NCI-H524 (cell line): ENCODE measurements at places on chromosomes 5 and 9.
A peak's percentile ranks its signal among the peaks of the same experiment; 100 is the strongest.

- no peak for DNase-seq
Observed at GRCh38 chr9:7907551-7908337, 108.2 kb upstream of the DMAC1 start.

GRCh38 chr9:84652496-84653120 is 16.9 kb upstream of the NTRK2 start:
- DNase-seq: no peak

DNA sequence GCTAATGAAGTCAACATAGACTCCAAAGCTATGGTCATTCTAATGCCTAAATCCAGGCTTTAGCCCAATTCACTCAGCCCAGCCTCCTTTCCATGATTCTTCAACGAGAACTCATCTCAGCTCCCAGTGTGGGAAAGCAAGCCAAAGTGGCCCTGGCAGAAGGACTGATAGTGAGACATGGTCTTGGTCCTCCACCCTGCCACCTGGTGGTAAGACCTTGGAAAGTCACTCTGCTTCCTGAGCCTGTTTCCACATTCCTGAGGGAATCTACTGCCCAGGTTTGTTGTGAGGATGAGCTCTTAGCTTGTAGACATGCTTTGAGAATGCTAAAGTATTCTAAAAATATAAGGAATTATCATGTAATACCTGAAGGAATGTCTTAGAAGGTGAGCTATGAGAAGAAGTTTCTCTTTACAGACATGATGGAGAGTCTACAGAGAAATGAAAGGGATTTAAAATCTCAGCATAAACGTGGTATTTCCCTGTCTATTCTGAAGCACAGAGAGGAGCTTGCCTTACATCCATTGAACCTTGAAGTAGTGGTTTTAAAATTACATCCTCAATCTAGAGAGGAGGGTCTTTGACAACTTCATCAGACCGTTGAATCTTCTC is 173.5 kb downstream of the TRIM32 start:
- peak; percentile 38 for DNase-seq

DNA sequence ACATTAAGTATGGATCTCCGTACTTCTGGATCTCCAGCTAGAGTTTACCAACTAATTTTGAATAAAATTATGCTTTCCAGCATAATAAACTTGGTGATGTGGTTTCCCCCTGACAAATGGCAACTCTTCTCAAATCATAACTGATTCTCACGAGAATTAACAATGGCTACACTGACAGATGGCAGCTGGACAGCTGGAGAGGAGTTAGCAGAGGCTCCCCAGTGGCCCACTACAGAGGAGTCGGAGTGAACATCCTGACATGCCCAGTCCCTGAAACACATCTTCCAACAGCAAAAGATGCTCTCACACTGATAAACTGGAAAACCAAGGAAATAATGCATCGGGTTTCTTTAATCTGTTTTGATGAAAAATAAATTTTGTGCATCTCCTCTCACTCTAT is 239.6 kb downstream of the MAN2A1 start:
- DNase-seq: peak; percentile 53

- DNase-seq: peak; percentile 83
Observed at GRCh38 chr9:130448035-130448624, 3.4 kb downstream of the ASS1 start.

DNA sequence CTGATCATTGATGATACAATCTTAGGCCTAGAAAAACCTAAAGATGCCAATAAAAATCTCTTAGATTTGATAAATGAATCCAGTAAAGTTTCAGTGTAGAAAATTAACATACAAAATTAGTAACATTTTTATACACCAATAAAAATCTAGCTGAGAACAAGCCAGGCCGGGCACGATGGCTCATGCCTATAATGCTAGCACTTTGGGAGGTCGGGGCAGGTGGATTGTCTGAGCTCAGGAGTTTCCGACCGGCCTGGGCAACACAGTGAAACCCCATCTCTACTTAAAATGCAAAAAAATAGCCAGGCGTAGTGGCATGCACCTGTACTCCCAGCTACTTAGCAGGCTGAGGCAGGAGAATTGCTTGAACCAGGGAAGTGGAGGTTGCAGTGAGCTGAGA is 84.4 kb downstream of the SLCO6A1 start:
- DNase-seq: no peak

DNA sequence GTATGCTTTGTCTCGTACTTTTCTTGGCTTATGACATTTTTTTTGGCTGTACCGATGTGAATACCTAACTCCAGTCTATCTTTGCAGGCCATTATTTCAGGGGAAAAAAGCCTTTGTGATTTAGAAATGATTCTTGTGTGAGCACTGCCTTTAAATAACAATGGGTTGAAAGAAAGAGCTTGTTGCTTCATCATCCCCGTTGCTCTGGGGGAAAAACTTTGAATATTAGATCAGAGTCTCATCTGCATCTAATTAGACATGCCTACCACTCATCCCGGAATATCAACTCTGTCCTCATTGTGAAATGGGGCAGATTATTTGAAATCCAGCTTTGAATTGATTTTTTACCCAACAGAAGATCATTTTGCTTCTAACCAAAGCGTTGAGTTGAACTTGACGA is 13.5 kb downstream of the CXCL14 start:
- no peak for DNase-seq

DNA sequence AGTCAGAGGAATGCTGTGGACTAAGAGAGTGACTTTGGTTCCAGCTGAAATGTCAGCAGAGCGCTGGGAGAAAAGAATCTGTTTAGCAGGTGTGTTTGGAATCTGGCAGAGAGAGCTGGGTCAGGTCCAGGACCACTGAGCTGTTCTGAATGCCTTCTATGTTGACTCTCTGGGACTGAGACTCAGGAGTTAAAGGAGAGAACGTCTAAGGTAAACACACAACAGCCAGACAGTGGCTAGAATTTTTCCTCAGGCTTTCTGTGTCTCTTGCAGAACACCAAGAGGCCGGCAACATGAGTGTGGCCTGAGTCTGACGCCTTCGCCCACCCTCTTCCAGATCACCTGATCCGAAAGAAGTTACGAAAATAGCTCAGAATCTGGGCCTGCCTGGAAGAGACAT is 107.2 kb upstream of the ZNF462 start:
- no peak for DNase-seq

GRCh38 chr9:129313331-129313955 is 135.4 kb upstream of the IER5L start:
- DNase-seq: no peak

DNA sequence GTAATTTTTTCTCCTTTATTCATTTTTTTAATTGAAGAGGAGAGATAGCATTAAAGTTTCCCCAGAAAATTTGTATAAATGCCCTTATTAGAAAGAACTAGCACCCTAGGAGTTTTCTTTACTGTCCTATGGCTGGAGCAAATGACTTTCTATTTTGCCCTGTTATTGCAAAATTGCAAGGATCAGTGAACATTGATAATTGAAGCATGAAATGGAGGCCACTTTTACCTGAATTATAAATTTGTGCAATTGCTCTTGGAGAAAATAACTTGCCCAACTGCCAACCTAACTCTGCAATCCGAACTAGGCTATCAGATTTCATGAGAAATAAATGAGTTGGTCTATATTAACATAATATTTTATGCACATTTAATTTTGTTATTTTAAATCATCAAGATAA is 111.9 kb downstream of the MTRR start:
- no peak for DNase-seq

- peak; percentile 75 for DNase-seq
Observed at GRCh38 chr9:128127568-128127989, at the start of gene PTGES2. Gene PTGES2 (minus strand): TSS chr9:128127729. CDS start chr9:128127717, 12 bp downstream.

- DNase-seq: no peak
Observed at GRCh38 chr9:69621730-69622460, 50.3 kb downstream of the APBA1 start.

- DNase-seq: peak; percentile 70
Observed at GRCh38 chr9:124133727-124134126, 122.2 kb downstream of the LHX2 start.

DNA sequence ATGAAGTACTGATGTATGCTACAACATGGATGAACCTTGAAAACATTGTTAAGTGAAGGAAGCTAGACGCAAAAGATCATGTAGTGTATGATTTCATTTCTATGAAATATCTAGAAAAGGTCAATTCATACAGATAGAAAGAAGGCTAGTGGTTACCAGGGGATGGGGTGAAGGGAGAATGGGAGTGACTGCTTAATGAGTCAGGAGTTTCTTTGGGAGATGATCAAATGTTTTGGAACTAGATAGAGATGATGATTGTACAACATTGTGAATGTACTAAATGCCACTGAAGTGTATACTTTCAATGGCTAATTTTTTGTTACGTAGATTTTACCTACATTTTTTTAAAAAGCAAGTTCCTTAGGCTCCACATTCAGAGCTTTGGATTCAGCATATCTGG is 14.9 kb upstream of the DELE1 start:
- DNase-seq: no peak

- DNase-seq: no peak
Observed at GRCh38 chr5:179470201-179470600, 80.2 kb upstream of the RUFY1 start.

DNA sequence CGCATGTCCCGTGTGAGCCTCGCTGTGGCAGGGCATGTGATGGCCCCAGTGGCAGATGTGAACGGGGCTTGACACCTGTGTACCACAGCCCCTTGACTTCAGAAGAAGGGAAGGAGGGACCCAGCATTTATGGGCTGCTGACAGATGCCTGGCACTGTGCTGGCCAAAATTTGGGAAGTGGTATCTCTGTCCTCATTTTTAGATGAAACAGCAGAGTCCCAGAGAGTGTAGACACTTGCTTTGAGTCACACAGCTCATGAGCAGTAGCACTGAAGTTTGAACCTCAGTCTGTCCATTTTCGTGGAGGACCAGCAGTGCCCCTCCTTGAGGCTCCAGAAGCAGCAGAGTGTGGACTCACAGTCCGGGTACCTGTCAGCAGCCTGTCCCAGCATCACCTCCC is 16.5 kb downstream of the NEK6 start:
- no peak for DNase-seq

- peak; percentile 94 for DNase-seq
Observed at GRCh38 chr9:131387394-131387793, 6.5 kb upstream of the PRRC2B start.

GRCh38 chr5:103034662-103035392 is 85.1 kb downstream of the GIN1 start:
- no peak for DNase-seq

GRCh38 chr9:87567571-87567970 is 69.9 kb downstream of the DAPK1 start:
- no peak for DNase-seq

DNA sequence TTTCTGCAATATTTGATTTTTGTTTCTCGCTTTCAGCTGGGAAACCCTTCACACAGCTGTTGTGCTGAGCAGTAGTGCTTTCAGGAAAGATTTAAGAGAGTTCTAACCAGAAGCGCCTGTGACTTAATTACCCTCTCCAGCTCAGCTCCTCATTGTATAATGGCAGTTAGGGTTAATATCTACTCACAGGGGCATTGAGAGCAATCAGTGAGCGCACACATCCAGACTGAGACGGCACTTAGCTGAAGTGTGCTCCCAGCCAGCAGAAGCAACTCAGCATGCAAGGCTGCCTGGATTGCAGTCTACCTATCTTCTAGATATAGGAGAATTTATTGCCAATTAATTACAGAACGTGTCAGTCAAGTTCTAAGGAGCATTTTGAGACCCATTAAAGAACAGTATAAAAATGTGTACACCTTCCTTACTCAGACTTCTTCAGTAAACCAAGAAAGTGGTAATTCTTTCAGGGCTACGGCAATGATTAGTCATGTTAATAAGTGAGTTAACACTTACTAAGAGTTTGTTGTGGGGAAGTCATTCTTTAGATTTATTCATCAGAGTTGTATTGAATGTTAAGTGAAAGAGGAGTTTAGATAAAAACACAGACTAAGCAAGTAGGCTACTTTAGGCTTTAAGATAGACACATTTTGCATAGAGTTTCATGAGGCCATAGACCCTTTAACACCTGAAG is 111.7 kb upstream of the PCAT7 start:
- DNase-seq: no peak

DNA sequence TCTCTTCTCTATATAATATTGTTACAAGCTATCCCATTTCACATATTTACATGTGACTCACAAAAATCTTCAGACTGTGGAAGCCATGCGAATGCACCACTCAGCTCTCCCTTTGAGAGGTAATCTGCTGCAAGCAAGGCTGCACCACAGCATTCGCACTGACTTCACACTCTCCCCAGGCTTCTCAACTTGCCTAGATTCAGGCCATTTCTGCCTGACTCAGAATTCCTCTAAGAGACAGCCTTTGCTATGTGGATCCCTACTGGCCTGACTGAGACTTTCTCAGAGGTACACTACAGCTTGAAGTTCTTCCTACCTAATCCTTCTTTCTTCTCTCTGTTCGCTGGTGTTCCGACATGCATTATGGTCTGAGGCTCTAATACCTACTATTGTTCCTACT is 21.1 kb upstream of the DMRTA1 start:
- no peak for DNase-seq

GRCh38 chr5:103174147-103174546 is 54.0 kb downstream of the PPIP5K2 start:
- DNase-seq: no peak

DNA sequence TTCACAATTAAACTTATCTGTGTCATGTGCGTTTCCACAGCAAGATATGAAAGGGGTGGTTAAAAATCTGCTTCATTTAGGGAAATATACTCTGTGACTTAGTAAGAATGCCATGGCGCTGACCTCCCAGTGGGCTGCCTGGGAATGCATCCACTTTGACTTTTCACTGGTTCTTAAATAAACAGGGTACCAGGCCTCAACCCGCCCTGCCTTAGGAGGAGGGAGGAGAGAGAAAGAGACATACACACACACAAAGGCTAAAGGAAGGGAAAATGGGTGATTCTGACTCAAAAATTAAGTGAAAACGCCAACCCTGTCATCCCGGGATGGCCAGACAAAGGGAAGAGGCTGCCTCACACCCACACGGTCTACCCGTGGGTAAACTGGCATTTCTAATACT is 122.1 kb downstream of the EBF1 start:
- no peak for DNase-seq

- DNase-seq: no peak
Observed at GRCh38 chr5:640461-641330, 28.6 kb downstream of the CEP72 start.

DNA sequence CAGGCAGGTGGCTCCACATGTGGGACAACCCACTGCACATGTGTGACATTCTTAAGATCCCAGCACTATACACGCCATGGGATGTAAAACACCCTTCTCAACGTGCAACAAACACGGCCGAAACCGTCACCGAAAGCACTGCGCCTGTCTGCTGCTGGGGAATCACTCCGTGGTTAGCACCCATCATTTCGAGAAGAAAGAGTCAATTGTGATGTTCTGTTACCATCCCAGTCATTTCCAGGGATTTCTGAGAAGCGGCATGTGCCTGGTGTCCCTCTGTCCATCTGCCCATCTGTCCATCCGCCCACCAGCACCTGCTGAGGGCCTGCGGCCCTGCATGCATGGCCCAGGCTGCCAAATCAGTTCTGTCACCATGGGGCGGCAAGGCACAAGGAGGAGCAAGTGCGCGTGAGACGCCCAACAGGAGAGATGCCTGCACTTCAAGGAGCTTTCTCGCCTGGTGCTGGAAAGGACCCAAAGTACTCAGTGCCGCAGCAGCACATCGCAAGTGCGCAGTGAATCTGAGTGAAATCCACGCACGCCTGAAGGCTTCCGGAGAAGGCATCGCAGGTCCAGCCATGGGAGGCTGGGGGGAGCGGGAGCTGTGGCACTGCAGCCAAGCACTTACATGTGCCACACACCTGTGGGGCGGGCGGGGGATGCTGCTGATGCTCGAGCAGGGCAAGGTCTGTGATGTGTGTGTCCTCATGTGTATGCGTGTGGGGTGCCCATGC is 38.0 kb downstream of the VAV2 start:
- no peak for DNase-seq

- no peak for DNase-seq
Observed at GRCh38 chr9:69023650-69024049, 9.7 kb upstream of the PRKACG start.

- DNase-seq: no peak
Observed at GRCh38 chr5:146310540-146310939, 28.1 kb upstream of the POU4F3 start.

- no peak for DNase-seq
Observed at GRCh38 chr5:65364907-65365306, 116.8 kb downstream of the ADAMTS6 start.
